ENCODE measurements at places on chromosomes 16 and 17.

DNA sequence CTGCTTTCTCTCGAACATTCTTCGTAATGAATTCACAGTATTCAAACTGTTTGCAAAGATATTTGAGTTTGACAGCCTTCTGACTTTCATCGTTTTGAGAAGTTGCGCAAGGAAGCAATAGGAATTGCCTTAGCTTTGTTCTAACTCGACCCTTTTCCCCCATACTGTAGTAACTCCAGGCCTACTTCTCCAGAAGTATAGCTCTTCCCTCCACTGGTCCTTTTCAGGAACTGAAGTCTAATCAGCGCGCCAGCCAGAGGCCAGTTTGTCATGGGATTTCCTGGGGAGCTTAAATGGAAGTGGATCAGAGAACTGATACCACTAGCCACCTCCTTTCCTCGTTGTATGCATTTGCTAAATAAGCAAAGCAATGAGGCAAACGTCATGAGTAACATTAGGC is 27.9 kb downstream of the CDR2 start:
- DNase-seq = no peak

GRCh38 chr17:26792486-26792885 is 501.4 kb upstream of the WSB1 start:
- no peak for DNase-seq

GRCh38 chr17:75635610-75636202 is 2.5 kb downstream of the SMIM5 start:
- DNase-seq = no peak

DNA sequence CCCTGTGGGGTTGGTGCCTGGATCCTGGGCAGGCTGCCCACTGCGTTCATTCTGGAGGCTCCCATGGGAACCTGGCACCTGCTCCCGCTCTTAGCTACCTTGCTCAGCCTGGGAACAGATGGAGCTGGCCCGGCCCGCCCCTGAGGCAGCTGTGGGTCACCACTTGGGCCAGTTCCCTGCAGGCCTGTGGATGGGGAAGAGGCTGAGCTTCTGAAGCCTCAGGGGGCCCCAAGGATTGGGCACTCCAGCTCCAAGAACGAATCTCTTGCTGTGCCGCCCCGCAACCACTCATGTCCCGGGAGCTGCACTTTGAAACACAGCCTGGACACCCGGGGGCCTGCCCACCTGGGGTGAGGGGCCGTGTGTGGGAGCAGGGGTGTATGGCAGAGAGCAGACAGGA is 37.7 kb downstream of the BAHCC1 start:
- DNase-seq = no peak

DNA sequence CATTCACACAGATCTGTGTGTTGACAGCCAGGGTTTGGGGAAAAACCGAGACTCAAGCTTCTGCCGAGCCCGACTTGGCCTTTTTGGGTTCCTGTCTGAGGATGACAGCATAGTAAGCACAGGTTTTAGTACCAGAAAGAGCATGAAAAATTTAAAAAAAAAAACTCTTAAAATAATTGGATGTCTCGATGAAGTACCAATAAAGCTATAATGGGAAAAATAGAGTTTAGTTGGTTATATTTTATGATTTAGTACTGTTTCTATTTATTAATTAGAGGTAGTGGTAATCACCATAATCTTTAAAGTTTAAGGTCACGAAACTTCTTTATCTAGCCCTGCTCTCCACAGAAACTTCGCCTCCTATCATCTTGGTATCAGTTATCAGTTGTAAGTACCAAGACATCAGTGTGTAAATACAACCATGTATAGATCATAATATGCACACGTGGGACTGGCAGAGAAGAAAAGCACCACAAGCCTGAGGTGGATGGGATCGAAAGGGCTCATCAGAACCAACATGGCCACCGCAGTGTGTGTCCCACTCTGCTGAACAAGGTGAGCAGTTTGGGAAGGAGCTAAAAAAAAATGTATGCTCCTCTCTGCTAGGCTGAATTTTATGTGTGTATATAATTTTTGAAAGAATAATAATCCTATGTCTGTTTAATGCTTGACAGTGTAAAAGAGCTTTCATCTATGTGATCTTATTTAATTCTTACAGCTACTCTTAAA is 14.4 kb upstream of the EEF2K start:
- DNase-seq = no peak

- no peak for DNase-seq
Measured at GRCh38 chr17:73782231-73782630, 138.0 kb upstream of the SDK2 start.

GRCh38 chr17:49577650-49577934 is 1.9 kb downstream of the NXPH3 start:
- DNase-seq = no peak

GRCh38 chr16:31377210-31377903 is 15.8 kb upstream of the ITGAD start:
- no peak for DNase-seq

GRCh38 chr17:64749306-64749705 is 87.2 kb upstream of the SMURF2 start:
- DNase-seq = no peak

DNA sequence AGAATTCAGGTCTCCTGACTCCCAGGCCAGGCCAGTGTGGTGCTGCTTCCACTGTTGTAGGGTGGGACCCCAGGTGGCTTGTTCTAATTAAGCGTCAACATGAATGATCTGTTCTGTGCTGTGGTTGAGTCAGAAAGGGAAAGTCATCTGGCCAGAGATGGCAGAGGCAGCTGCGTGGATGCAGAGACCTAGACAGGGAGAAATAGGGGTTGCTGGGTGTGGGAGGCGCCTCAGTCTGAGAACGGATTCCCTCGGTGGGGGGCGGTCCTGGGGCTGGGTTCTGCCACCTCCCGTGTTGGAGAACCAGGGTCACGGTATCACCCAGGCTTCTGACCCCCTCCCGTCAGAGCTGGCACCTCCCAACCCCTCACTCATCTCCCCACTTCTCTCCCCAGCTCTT is 5.6 kb downstream of the FBRS start:
- no peak for DNase-seq

- no peak for DNase-seq
Measured at GRCh38 chr16:47753659-47754058, 292.5 kb downstream of the PHKB start.

DNA sequence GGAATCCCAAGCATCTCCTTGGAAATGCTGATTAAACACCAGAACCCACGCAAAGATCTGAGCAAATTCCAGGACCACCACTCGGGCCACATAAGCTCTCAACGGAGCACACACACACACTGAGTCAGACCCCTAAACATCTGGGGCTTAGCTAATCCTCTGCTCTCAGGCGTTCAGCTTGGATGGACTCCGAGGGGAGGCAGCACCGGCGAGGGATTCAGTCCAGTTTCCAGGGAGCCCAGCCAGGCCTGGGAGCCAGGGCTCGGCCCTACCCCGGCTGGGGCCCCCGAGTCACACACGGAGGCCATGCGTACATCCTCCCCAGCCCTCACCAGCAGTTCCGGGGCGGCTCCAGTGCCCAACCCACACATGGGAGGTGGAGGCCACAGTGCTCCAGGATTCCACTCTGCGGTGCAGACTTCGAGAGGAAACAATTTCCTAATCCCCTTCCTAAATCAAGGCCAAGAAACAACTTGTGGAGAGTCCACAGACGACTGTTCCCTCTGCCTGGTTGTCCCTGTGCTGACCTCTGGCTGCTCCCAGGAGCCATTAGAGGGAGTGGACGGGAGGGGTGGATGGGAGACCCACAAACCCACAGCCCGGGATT is 70.5 kb downstream of the GAS7 start:
- DNase-seq = no peak

DNA sequence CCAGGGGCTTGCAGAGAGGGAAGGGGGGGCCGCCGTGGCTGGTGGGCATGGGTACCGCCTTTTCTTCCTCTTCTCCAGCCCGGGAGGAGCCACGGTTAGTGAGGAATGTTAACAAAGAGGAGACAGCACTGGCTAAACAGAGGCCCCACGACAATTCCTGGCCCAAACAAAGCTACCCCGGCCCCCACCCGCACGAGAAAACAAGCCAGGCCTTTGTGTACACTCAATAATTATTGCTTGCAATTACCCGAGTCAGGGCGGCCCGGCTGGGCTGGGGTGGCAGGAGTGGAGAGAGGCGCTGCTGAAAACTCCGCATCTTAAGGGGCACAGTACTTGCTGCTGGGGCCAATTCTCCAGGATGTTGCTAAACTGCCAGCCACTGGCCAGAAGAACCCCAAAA is 56.4 kb downstream of the IRX5 start:
- no peak for DNase-seq

- no peak for DNase-seq
Measured at GRCh38 chr17:28956861-28957260, 5.5 kb upstream of the PHF12 start.

- no peak for DNase-seq
Measured at GRCh38 chr17:2940352-2940751, 123.1 kb downstream of the OR1D5 start.

GRCh38 chr16:55255733-55256282 is 68.2 kb upstream of the IRX6 start:
- no peak for DNase-seq

DNA sequence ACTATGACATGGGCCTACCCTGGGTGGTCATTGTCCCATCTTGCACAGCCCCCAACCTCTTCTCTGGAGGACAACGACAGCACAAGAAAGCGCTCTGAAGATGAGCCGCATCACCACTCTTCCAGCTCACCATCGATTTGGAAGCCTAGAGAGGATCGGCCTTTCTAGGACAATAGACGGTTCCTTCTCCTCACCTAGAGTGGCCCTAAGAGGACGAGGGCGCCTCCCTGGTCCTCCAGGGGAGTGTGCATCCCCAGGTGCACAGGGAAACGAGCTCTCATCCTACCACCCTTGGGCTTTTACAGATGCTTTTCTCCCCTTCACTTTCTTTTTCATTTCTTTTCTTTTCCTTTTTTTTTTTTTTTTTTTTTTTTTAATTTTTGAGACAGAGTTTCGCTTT is 20.3 kb upstream of the SLC52A1 start:
- DNase-seq = no peak

GRCh38 chr16:58035356-58036170 is 10.0 kb downstream of the MMP15 start:
- DNase-seq = no peak

- DNase-seq = no peak
Measured at GRCh38 chr17:47742319-47743181, 9.5 kb downstream of the TBX21 start.

DNA sequence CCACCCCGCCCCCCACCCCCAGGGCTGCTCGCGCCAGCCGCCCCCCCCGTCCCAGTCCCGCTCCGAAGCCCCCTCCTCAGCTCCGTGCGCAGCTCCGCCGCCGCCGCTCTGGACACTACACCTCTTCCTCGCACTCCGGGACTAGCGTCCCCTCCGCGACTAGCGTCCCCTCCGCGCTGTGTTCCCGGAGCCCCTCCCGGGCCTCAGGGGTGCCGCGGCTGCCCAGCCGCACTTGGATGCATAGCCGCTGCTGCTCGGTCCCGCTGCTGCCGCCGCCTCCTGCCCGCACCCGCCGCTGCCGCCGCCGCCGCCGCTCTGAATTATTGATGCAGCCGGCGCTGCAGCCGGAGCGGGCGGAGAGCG is at the start of gene CBLN1:
CBLN1 (minus strand) TSS at position 359 of the 363 bp plus-strand sequence. CDS start 373 bp downstream, outside the sequence.
- no peak for DNase-seq

DNA sequence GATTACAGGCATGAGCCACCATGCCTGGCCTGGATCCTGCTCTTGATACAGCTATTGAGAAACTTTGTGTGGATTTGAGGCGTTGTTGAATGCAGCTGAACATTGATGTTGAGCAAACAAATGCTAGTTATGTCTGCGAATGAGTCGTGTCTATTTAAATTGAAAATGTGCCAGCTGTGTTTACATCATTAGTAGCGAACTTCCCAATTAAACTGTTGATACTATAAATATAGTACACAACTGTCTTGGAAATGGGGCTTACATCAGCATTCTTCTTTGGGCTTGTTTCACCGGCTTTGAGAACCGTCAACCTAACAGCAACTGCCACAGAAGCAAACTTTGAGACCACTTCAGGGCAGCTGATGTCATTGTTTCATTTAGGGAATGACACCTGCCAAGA is 251.9 kb downstream of the RBFOX1 start:
- no peak for DNase-seq

GRCh38 chr16:49788986-49789385 is 66.9 kb downstream of the ZNF423 start:
- no peak for DNase-seq

GRCh38 chr17:14593956-14594355 is 293.1 kb downstream of the HS3ST3B1 start:
- no peak for DNase-seq

DNA sequence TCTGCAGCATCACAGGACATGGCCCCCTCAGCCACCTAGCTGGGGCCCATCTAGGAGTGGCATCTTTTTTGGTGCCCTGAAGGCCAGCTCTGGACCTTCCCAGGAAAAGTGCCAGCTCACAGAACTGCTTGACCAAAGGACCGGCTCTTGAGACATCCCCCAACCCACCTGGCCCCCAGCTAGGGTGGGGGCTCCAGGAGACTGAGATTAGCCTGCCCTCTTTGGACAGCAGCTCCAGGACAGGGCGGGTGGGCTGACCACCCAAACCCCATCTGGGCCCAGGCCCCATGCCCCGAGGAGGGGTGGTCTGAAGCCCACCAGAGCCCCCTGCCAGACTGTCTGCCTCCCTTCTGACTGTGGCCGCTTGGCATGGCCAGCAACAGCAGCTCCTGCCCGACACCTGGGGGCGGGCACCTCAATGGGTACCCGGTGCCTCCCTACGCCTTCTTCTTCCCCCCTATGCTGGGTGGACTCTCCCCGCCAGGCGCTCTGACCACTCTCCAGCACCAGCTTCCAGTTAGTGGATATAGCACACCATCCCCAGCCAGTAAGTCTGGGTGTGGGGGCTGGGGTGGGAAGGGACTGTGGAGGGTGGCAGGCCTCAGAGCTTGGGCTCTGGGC is 22.0 kb downstream of the RARA start:
- DNase-seq = no peak

GRCh38 chr16:28495795-28496749 is 1.6 kb downstream of the APOBR start:
- no peak for DNase-seq

GRCh38 chr16:77596261-77596660 is 126.1 kb upstream of the NUDT7 start:
- DNase-seq = no peak

DNA sequence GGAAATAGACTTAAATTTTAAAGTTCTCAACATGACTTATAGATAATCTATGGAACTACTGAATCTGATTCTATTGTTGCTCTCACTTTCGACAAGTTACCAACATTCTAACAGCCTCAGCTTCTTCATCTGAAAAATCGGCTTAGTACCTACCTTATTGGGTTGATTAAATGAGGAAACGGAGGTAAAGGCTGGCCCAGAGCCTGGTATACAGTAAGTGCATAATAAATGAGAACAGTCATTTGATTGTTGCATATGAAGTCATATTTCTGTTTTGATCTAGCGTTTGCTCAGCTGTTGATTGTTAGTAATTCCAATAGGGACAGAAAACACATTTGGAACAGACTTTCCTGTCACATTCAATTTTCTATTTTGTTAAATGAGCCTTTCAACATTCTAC is 4.6 kb downstream of the VPS35L start:
- DNase-seq = no peak

Measured in stimulated activated CD4-positive, alpha-beta T cell treated with anti-CD3 and anti-CD28 coated beads, Interleukin-12 subunit alpha, Interleukin-12 subunit beta, amount 100 ng/mL, for 48 hours (primary cell).